ENCODE measurements at places on chromosomes 11 and 22.

GRCh38 chr11:18088966-18089365, 16.9 kb downstream of the SAAL1 start:
- DNase-seq, result no peak

- peak; percentile 20 for DNase-seq
Observed at GRCh38 chr11:613369-613968, 2.3 kb downstream of the IRF7 start.

DNA sequence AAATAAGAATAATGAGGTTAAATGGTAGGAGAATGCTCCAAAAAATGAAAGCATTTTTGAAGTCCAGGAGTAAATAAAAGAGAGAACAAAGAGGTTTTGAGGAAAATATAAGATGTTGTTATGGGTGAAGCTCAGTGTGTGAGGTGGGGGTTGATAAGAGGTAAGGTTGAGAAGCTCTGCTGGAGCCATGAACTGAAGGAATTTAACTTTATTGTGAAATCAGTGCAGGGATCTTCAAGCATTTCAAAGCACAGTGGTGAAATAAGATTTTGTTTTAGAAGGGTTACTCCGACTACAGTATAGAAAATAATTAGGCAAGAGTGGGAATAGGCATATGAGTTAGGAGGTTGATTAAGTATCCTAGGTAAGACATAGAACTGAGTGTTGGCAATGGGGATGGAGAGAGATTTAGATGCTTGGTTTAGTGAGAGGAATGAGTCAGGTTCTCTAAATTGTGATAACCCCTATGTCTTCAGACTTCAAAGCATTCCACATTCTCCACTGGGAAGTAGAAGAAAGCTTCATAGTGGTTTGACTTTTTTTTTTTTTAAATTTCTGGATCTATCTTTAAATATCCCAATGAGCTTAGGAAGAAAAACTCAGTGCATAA, 403.2 kb downstream of the AASDHPPT start:
- DNase-seq, result no peak

DNA sequence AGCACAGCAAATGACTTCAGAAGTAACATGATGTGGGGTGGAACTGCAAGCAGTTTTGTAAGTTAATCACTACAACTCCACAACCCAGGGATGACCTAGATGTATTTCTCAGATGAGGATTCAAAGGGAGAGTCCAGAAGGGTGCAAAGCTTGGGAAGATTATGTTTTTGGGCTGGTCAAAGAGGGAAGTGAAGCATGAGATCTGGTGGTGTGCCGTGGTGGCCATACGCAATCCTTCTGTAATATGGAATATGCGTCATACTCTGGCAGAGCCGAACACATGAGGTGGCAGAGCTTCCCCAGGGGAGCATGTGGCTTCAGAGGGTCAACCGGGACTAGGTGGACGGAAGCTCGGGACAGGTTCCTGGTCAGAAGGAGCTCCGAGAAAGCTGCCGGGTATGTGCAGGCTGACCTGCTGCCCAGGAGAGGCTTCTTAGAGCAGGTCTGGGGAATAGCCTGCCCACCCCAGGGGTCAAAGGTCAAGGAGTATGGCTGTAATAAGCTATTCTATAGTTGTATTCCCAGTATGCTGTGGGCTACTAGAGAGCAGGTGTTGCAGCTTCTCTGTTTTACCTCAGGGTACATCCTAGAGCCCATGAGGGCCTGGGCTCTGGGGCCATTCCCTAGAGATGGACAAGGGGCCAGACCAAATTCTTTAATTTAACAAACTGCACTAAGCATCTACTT, 70.1 kb upstream of the PHOX2A start:
- DNase-seq, result no peak

GRCh38 chr22:36586271-36586670, 57.3 kb upstream of the EIF3D start:
- no peak for DNase-seq

DNA sequence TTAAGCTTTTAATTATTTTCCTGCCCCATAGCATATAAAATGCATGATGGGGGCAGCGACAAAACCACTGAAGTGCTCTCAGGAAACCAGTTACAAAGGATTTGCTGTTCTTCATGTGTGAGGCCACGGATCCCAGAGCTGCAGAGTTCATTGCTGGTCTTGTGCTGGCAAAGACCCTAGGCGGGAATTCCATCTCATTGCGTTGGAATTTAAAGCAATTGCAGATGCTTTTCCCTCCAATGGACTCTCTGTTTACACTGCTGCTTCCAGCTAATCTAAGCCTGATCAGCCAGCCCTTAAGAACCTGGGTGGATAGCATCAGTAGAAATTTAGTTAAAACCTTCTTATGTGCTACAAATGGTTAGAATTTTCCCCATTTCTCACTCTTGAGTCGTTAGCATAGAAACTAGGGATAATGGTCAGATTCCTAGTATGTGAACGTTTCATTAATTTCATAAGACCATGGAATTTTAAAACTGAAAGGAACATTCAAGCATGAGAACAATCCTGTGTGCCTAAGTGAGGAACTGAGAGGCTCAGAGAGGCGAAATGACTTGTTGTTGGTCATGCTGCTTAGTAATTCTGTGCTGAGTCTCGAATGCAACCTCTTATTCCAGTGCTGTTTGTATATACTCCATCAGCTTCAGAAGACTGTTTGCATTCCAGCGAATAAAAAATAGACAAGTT, 36.1 kb upstream of the ADSL start:
- DNase-seq, result no peak

DNA sequence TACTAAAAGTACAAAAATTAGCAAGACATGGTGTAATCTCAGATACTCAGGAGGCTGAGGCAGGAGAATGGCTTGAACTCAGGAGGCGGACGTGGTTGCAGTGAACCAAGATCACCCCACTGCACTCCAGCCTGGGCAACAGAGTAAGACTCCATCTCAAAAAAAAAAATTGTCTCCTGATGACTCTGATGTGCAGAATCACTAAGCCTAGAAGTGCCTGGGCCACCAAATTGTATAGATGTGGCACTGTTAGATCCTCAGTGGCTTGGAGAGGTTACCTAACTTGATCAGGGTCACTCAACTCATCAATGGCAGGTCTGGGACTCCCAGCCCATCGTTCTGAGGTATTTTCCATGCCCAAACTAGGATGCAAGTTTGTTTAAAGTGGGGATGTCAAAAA, 10.6 kb downstream of the PLEKHB1 start:
- no peak for DNase-seq

DNA sequence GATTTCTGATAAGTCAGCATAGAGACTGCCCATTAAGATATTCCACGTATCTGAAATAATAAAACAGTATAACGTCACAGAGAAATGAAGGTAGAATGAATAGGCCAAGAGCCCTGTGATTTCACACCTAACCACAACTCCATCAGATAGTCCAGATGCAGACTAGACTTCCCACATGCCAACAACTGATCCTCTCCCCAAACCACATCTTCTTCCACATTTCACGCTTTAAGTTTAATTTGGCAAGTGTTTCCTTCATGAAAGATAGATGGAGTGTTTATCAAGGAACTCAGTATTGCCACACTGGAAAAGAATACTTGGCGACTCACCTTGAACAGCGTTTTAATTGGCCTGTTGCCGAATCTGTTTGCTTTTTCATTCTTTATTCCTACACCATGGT, 81.5 kb downstream of the MUC15 start:
- DNase-seq, result no peak

- DNase-seq, result no peak
Observed at GRCh38 chr11:63919267-63920125, 2.5 kb upstream of the RCOR2 start.

DNA sequence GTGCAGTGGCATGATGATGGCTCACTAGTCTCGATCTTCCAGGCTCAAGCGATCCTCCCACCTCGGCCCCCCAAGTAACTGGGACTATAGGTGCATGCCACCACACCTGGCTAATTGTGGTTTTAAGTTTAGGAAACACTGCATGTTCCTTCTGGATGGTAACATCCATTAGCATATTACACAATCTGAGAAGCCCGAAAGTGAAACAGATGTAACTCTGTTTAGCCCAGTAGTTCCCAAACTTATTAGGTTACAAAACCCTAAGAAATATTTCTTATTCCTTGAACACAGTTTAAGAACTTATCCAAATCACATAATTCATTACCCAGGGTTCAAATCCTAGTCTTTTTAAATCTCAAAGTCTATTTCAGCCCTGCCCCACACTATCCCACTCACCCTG, 28.3 kb downstream of the POLDIP3 start:
- no peak for DNase-seq

DNA sequence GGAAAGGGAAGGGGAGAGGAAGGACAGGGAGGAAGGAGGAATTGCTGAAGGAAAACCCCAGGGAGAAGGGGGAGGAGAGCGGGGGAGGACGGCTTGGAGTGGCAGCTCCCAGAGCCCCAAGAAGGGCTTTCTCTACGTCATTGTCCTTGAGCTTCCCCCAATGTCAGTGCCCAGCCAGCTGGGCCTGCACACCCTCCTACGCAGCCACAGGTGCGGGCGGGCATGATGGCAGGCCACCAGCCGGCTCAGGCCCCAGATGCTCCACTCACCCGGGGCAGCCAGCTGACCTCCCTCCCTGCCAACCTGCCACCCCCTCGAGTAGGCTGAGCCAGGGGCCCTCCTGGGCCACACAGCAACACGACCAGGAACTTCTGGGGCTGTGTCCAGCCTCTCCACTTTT, 11.2 kb downstream of the SYT7 start:
- DNase-seq, result no peak

DNA sequence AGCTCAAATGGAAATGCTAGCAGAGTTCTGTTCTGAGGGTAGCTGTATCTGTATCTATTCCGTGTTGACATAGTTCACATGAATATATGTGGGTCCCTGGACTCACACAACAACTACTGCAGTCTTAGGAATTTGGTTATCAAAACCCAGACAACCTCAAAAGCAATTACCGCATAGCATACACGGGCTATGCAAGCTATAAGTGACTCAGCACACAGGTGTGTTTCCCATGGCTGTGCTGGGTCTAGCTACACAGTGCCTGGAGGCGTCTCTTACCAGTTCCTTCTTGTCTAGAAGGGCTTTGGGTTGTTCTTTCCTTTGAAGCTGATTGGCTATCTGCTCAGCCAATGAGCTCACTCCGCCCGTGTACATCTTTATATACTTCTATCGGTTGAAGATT, 98.2 kb upstream of the BID start:
- DNase-seq, result no peak

DNA sequence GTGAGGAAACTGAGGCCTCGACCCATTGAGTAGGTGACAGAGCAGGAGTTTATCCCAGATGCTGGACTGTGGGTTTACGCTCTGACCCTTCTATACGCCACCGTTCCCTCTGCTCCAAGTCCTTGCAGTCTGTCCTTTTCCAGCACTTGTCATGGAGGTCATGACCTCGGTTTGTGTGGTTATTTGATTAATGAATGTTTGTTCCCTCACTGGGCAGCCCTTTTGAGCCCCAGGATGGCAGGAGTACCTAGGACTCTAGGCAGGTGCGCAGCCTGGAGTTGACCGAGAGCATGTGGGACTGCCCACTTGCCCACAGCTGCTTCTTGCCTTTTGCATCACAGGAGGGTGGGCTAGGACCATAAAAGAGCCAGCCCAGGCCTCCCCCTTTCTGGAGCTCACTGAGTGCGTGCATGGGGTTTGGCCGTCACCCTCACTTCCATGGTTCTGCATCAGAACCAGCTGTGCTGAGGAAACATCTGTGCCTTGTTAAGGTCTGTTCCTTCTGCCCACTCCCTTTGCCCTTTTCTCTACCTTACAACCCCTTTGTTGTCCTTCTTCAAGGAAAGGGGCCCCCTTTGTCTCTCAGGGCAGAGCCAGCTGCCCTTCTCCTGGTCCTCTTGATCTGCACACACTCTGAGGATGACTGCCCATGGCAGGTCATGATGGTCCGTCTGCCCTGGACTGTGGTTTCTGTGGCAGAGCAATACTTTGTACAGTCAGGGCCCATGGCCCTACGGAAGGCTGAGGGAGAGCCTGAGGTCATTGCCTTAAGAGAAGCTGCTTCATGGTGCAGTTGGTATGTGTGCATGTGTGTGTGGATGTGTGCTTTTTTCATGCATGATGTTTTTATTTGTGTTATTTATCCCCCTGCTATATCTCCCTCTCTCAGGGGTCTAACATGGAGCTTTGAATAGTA, 38.2 kb downstream of the BMAL1 start:
- peak; percentile 7 for DNase-seq

GRCh38 chr11:24896118-24896835, 399.4 kb downstream of the LUZP2 start:
- DNase-seq, result no peak

DNA sequence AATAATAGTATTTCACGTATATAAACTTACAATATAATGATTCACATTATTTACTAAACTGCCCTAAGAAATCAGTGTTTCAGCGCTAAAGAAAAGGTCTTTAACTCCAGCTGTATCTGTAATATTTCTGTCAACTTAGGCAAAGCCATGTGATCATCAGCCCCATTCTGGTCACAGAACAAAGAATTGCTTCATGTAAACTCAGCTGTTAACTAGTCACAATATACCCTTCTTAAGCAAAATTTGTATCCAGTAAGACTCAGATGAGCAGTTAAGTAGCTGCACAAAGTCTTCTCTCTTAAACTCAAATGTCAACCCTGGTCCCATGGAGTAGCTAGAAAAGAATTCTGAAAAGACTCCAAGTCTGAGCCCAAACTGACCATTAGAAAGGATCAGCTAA, 26.6 kb downstream of the HPS5 start:
- DNase-seq, result no peak

DNA sequence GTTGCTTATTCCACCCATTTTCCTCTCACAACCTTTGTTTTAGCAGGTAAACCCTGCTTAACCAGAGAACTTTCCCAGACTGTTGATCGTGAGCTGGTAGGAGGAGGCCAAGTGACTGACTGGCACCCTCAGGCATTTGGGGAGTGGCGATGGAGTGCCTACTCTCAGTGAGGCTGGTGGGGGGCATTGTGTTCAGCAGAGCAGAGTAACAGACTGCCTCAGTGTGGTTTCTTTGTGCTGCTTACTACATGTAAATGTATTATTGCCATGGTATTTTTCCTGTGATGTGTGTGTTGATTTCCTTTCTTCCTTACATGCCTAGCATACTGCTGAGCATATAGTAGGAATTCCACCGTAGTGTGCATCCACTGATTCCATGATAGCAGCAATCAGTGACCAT, 2.6 kb downstream of the MARK2 start:
- DNase-seq, result peak; percentile 24

DNA sequence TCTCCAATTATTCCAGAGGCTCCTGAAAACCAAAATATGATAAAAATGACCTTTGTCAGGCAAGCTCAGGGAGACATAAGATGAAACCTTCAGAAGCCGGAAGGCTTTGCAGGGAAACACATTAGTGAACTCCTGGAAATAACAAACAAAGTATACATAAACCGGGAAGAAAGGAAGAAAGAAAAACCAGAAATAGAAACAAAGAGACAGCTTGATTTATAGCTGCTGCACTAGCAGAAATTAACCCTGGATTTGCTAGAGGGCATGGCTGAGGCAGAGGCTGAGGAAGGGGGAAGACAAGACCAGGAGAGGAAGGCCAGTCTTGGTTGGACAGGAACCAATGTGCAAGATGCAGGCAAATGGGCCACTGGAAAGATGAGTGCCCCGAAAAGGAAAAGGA, 33.3 kb downstream of the SLC22A25 start:
- no peak for DNase-seq
